Stimulated activated CD4-positive, alpha-beta T cell treated with anti-CD3 and anti-CD28 coated beads, TNF-alpha, amount 100 ng/mL, for 4 hours (primary cell): ENCODE measurements at places on chromosomes 12 and 14.
A peak's percentile ranks its signal among the peaks of the same experiment; 100 is the strongest.

GRCh38 chr12:15293731-15294130 lies 28.6 kb upstream of the PTPRO start:
- DNase-seq: no peak

GRCh38 chr12:1716911-1717310 lies 26.0 kb downstream of the ADIPOR2 start:
- DNase-seq: no peak

DNA sequence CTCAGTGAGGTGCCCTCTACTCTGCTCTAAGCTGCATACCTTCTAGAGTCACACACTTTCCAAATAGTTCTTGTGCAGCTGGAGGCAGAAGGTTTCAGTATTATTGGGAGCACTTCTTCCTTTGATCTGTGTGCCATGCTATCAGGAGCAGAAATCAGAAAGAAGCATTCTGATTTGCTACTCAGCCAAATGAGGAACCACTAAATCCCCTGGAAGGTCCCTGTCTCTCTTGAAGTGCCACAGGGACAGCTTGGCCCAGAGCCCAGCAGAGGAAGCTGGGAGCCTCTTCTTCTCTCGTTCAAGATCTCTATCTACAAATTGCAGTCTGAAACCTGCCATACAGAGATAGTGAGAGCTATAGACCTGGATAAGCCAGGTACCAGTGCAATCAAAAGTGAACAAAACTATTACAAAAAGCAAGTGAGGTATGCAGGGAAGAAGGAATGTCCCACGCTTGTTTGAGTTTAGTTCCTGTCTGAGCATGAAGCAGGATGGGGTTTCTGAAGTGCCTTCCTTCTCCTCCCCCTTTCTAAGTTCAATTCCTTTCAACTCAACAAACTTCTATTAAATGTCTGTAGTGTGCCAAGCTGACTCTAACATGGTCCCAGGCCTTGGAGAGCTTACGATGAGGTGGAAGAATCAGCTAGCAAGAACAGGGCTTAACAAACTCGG lies 100.9 kb upstream of the PARP11 start:
- DNase-seq: no peak

DNA sequence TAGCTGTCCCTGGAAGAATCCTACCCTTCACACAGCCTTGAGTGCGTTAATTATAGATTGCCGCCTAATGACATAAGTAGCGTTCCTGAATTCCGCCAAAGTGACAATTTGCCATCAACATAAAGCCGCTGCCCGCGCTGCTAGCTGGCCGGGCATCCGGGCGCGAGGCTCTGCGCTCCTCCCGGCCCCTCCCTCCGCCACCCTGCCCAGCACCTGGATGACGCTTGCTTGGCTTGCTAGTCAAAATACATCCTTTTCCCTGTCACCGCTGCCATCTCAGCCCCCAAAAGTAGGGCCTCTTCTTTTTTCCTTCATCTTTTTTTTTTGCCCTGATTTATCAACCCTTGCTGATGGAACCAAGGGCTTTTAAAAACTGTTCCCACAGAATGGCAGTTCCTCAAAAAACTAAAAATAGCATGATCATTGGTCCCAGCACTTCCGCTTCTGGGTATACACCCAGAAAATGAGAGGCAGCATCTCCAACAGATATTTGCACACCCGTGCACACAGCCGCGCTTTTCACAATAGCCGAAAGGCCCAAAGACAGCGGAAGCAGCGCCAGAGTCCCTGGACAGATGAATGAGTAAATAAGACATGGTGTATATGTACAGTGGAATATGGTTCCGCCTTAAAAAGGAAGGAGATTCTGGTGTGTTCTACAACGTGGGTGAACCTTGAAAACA lies 235.2 kb downstream of the BCL11B start:
- no peak for DNase-seq

DNA sequence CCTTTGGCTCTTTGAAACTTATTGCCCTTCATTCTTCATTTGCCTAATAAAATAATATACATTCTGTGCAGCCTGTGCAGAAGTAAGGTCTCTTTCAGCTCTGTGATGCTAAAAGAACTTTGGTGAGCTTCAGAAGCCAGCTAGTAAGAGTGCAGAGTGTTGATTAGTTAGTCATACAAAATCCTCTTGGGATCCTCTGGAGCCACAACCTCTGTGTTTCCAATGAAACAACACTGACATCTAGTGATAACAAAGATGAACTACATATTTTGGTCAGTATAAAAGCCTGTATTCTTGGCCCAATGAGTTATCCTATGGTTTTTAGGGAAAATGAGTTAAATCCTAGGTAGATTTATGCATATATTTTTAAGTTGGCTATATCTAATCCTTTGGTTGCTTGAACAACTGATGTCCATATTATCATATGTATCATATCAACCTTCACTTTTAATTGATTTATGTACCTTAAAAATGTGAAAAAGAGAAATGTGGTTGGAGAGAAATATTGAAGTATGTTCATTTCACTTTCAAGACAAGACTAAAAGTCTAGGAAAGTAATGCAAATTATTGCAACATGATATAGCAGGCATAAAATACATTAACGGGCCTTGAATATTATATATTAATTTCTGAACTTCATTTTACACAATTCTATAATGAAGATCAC lies 158.4 kb downstream of the KLHL28 start:
- DNase-seq: no peak

DNA sequence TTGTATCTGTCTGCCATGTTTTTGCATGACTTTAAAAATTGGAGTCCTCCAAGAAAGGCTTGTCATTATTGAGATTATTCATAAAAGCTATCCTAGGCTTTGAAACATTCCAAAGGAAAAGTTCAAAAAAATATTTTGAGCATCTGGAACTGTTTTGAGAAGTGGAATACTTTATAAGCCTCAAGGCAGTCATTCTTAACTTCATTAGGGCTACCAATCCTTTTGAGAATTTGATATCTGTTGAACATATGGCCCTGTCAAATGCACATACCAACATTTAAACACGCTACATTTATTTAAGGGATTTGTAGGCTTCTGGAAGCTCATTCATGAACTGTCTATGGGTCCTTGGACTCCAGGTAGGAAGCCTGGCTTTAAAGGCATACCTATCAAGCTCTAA lies 77.0 kb downstream of the TMEM117 start:
- DNase-seq: no peak

DNA sequence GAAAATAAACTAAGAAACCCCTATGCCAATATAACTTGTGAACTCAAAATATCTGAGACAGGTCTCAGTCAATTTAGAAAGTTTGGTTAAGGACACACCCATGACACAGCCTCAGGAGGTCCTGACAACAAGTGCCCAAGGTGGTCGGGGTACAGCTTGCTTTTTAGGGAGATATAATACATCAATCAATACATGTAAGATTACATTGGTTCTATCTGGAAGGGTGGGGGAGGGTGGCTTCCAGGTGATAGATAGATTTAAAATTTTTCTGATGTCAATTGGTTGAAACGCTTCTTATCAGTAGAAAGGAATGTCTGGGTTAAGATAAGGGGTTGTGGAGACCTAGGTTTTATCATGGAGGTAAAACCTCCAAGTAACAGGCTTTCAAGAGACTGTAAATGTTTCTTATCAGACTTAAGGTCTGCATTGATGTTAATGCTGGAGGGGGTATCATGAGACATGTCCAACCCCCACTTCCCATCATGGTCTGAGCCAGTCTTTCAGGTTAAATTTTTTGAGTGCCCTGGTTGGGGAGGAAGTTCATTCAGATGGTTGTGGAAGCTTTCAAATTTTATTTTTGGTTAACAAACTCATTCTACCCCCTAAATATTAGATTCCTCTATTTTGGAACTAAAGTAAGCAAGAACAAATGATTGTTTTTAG lies 82.0 kb upstream of the RASSF8 start:
- DNase-seq: no peak

DNA sequence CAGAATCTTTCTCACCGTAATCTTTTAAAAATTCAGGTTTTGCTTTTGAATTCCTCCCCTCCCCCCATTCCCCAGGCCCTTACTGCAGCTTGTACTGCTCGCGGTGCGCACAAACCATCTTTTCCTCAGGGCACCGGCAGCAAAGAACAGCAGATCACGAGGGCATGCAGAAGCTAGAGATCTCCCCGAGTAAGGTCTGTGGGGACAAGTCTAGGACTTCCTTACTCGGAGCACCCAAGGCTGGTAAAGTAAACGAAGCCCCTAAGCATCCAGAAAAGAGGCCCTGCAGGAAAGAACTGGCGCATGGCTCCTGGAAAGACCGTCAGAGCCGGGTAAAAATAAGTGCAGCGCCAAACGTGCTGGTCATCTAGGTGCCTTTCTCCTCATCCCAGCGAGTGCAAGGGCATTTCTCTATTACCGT lies 727 bp downstream of the LDHB start:
- DNase-seq: peak; percentile 8

DNA sequence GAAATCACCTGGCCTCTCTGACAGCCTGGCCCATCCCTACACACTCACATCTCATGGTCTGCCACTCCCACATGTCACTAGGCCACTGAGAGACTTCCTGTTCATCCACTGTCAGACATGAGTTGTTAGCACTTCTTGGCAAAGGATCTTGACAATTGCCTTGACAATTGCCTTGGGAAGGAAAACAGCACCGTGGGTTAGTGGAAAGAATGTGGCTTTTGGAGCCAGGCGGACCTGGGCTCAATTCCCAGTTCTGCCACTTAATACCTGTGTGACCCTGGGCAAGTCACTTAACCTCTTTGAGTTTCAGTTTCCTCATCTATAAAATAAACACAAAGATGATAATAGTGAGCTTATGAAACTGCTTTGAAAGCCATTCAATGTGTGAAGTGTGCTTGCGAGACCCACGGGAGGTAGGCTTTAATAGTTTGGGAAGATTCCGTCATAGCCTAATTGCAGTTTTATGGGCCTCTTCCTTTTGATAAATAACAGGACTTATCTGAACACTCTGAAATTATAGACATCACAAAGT lies 250.4 kb downstream of the C12orf75 start:
- no peak for DNase-seq

DNA sequence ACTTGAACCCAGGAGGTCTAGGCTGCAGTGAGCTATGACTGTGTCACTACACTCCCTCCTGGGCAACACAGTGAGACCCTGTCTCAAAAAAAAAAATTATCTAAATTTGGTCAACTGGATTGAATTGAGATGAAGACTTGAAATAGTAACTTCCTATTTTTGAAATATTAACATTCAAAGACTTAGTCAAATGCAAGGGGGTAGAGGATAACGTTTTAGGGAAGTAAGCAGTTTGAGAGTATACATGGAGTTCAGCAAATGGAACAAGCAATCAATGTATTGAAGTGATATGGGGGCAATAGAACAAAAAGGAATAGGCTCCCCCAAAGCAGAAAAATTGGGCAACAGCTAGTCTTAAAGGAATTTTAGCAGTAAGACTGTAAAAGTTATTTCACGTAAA lies 4.6 kb upstream of the MFAP5 start:
- DNase-seq: no peak

DNA sequence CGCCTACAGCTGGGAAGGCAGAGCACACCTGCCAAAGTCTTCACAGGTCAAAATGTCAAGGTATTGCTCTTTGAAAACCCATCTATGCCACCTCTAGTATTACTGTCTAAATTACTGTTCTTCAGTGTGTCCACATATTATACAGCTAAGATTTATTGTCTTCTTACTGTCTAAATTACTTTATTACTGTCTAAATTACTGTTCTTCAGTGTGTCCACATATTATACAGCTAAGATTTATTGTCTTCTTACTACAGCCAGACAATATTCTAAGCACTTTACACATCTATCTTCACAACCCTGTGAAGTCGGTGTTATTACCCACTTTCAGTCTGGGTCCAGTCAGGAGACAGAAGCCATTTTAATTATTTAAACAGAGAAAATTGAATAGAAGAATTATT lies 173.9 kb downstream of the MYRFL start:
- DNase-seq: no peak

DNA sequence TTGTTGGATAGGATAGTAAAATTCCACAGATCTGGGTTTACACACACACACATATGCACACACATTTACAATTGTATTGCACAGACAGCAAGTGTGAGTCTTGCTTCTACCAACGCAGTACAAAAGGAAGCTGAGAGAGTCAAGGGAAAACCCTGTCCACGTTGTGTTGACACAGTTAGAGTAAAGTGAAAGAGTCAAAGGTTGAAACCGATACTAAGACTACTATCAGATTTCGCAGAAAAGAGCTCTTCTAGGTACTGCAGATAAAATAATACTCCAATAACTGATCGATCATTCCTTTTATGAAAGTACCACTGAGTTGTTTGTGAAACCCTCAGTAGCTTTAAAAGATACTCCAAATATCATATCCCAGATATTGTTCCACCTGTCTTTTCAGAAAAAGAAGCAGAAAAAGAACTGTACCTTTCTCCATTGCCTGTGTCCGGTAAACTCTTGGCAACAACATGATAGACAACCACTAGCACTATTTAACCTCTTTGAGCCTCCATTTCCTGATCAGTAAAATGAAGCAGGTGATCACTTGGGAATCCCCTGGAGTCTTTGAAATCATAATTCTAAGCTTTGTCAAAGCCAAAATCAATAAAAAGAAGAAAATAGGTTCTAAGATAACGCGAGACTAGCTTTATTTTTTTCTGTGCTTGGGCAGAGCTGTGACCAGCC lies 224.6 kb upstream of the FOXN3 start:
- no peak for DNase-seq

DNA sequence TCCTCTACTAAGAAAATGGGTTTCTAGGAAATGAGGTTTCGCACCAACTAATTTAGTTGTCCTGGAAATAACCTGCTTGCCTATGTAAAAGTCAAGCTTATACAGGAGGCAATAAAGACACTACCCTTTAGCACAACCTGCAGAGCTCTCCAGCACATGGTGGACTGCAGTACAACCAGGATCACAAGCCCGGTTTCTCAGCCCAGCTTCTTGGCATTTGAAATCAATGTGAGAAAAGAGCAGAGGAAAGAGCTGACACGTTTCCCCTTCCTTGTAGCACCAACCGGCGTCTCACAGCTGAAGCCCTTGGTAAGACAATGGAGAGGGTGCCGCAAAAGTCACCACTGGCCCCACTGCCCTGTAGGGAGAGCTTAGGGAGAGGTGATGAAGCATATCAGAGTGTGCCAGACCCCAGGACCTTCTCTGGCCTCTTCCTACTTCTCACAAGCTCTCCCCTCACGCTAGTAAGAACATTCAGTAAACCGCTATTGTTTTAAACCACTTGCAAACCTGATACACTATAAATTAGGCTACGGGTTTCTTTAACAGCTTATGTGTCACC lies 8.6 kb downstream of the SPTLC2 start:
- DNase-seq: no peak

DNA sequence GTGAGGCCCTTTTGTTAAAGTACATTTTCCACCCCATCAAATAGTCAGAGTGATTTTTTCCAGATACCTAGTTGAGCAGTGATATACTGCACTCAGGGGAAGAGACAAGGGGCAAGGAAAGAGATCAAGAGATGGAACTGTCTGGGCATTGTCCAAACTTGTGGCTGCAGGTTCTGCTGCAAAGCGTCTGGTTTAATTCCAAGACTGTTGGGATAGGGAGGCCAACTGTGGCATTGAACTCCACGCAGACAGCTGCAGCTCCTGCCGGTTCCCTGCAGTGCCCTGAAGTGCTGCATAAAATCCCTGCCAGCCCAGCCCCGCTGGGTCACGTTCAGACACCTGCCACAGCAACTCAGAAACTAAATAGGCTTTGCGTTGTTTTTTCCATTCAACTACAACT lies 30.5 kb downstream of the RPH3A start:
- no peak for DNase-seq

GRCh38 chr12:6532051-6532926 lies 2.0 kb upstream of the GAPDH start:
- peak; percentile 57 for DNase-seq
